T-cell (primary cell): ENCODE measurements at places on chromosomes 5 and 9.

- H3K27ac ChIP-seq: no peak overlapping the region
- no peak for DNase-seq
- H3K27me3 ChIP-seq: peaks cover 13% of the 10 kb centered on the region
- no peaks in the 10 kb centered on the region for H3K4me1 ChIP-seq
- H3K4me3 ChIP-seq: no peak overlapping the region
These were observed 58.5 kb downstream of the KCNIP1 start for GRCh38 chr5:170562166-170562874.

GRCh38 chr9:92147030-92147851 is 32.0 kb upstream of the SPTLC1 start:
- no peak overlapping the region for H3K4me3 ChIP-seq
- H3K36me3 ChIP-seq: no peaks in the 10 kb centered on the region
- no peak overlapping the region for H3K27ac ChIP-seq
- H3K27me3 ChIP-seq: no peaks in the 10 kb centered on the region
- no peaks in the 10 kb centered on the region for H3K4me1 ChIP-seq

- no peaks in the 10 kb centered on the region for H3K27me3 ChIP-seq
- DNase-seq: no peak
- no peak overlapping the region for H3K27ac ChIP-seq
- H3K36me3 ChIP-seq: no peaks in the 10 kb centered on the region
These were observed 266.9 kb upstream of the PTGER4 start for GRCh38 chr5:40412771-40413170.

GRCh38 chr9:7387840-7388239 is 411.7 kb downstream of the DMAC1 start:
- H3K4me1 ChIP-seq: no peaks in the 10 kb centered on the region
- H3K4me3 ChIP-seq: no peak overlapping the region
- no peaks in the 10 kb centered on the region for H3K27me3 ChIP-seq
- no peak for DNase-seq
- no peaks in the 10 kb centered on the region for H3K36me3 ChIP-seq

DNA sequence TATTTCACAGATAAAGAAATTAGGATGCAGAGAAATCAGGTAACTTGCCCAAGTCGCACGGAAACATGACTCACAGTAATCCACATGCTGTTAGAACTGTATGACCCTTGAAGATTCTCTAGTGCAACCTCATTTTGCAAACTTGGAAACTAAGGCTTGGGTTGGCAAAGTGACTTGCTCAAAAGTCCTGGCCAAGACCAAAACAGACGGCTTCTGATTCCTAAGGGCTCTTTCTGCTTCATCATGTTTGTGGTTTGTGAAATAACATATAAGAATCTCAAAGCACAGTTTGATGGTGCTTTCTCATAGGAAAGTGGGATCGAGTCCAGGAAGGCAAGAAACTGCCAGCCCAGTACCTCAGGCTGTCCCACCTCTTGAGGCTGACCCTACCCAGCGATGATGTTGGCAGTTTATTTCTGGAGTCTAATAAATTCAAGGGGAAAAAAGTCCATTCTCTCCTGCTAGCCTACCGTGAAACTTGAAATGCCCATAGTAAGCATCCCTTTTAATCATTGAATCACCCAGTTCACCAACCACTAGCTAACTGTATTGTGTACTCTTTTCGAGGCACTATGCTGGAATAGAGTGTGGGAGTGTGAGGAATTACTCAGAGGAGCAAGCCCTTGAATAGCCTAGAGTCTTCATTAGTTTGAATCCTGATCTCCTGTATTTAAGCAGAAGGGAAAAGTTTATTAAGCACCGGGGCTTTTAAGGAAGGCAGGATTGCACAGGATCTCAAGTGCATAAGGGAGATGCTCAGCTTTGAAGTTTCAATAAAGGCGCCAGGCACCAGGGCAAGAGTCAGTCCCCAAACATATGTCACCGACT is 14.1 kb downstream of the CAPSL start:
- no peaks in the 10 kb centered on the region for H3K36me3 ChIP-seq
- H3K4me1 ChIP-seq: peaks cover 8% of the 10 kb centered on the region
- no peaks in the 10 kb centered on the region for H3K27me3 ChIP-seq
- H3K4me3 ChIP-seq: peak overlapping the region; percentile 15

DNA sequence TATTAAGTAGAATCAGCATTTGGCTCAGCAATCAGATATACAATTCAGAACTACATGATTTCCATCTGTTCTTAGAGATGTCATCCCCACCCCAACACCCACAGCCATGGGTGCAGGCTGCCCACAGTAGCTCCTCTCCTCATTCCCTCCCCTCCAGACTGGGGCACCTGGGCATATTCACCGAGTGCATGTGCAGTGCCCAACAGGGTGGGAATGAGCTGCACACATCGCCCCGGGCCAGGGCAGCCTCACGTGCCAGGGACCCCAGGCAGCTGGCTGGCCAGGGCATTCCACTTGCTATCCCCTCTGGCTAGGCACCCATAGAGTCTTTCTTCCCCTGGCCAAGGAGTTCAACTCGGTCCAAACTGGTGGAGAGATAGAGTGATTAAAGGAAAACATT is 461.9 kb upstream of the NUDT12 start:
- H3K4me3 ChIP-seq: no peak overlapping the region
- H3K27ac ChIP-seq: no peak overlapping the region
- DNase-seq: no peak
- H3K4me1 ChIP-seq: no peaks in the 10 kb centered on the region
- no peaks in the 10 kb centered on the region for H3K36me3 ChIP-seq
